ENCODE measurements at places on chromosomes 4 and X. TPM values are rescaled to one million over a fixed set of nuclear protein-coding genes. Genes with fewer than 3 reads are reported as not detected.
A peak's percentile ranks its signal among the peaks of the same experiment; 100 is the strongest.

GAGE12F gene
- total RNA-seq, result not detected

FAT1 gene
- 88.3 TPM for total RNA-seq

CACNA1F gene
- total RNA-seq, result 1.7 TPM

TRPC3 gene
- not detected for total RNA-seq

ABLIM2 gene
- 12.4 TPM for total RNA-seq

ANAPC4 gene
- 23.5 TPM for total RNA-seq

- no peaks in the 10 kb centered on the region for H3K27me3 ChIP-seq
- H3K36me3 ChIP-seq, result no peaks in the 10 kb centered on the region
- H3K4me1 ChIP-seq, result no peaks in the 10 kb centered on the region
- H3K27ac ChIP-seq, result no peak overlapping the region
- DNase-seq, result no peak
Observed at GRCh38 chrX:44071070-44071645, 98.0 kb upstream of the NDP start.

- no peaks in the 10 kb centered on the region for H3K36me3 ChIP-seq
- no peak overlapping the region for H3K4me3 ChIP-seq
- no peaks in the 10 kb centered on the region for H3K4me1 ChIP-seq
- no peak overlapping the region for H3K27ac ChIP-seq
Observed at GRCh38 chr4:80422727-80423404, 87.3 kb downstream of the CFAP299 start.

GRCh38 chr4:168588916-168589531 lies 92.2 kb downstream of the PALLD start:
- no peaks in the 10 kb centered on the region for H3K36me3 ChIP-seq
- no peak overlapping the region for H3K27ac ChIP-seq
- H3K4me3 ChIP-seq, result no peak overlapping the region
- H3K4me1 ChIP-seq, result no peaks in the 10 kb centered on the region
- DNase-seq, result no peak

- no peaks in the 10 kb centered on the region for H3K27me3 ChIP-seq
- no peaks in the 10 kb centered on the region for H3K36me3 ChIP-seq
- H3K4me3 ChIP-seq, result no peak overlapping the region
- DNase-seq, result no peak
- H3K27ac ChIP-seq, result no peak overlapping the region
Observed at GRCh38 chrX:28379103-28379502, 208.1 kb upstream of the IL1RAPL1 start.

GRCh38 chr4:2788532-2789103 lies 4.3 kb upstream of the SH3BP2 start:
- H3K4me1 ChIP-seq, result no peaks in the 10 kb centered on the region
- no peak for DNase-seq
- H3K36me3 ChIP-seq, result no peaks in the 10 kb centered on the region

DNA sequence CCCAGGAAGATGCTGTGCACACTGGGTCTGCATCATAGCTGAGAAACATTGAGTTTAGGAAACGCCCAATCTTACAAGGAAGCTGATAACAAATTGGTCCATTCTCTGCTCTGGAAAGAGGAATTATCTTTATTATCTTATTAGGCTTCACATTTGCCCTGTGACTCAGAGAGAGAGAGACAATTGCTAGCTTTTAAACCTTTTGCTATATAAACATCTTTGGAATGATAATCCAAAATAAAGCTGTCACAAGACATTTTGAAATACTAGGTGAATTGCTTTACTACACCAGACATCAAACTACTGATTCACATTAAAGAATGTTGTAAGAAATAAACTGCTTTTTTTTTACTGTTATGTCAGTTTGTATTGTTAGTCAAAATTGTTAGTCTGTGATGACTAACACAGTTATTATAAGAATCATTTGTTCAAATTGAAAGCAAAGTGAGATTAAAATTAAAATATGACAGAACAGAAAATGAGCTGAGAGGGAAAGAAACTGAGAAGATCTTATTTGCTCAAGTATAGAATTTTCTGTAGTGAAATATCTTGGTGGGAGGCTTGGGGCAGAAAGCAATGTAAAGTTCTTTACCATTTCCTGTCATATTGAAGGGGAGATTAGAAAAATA lies 765.4 kb upstream of the PCDH10 start:
- H3K36me3 ChIP-seq, result no peaks in the 10 kb centered on the region
- H3K4me3 ChIP-seq, result no peak overlapping the region
- no peaks in the 10 kb centered on the region for H3K4me1 ChIP-seq
- H3K27ac ChIP-seq, result no peak overlapping the region
- no peaks in the 10 kb centered on the region for H3K27me3 ChIP-seq

GRCh38 chr4:37567836-37568235 lies 118.3 kb downstream of the RELL1 start:
- H3K36me3 ChIP-seq, result no peaks in the 10 kb centered on the region
- no peaks in the 10 kb centered on the region for H3K27me3 ChIP-seq
- H3K4me1 ChIP-seq, result no peaks in the 10 kb centered on the region
- DNase-seq, result no peak
- no peak overlapping the region for H3K4me3 ChIP-seq
- H3K27ac ChIP-seq, result peak overlapping the region; percentile 88

GRCh38 chrX:134010690-134011089 lies 25.3 kb upstream of the GPC3 start:
- no peaks in the 10 kb centered on the region for H3K36me3 ChIP-seq
- H3K4me3 ChIP-seq, result no peak overlapping the region
- DNase-seq, result no peak
- no peak overlapping the region for H3K27ac ChIP-seq
- no peaks in the 10 kb centered on the region for H3K4me1 ChIP-seq

DNA sequence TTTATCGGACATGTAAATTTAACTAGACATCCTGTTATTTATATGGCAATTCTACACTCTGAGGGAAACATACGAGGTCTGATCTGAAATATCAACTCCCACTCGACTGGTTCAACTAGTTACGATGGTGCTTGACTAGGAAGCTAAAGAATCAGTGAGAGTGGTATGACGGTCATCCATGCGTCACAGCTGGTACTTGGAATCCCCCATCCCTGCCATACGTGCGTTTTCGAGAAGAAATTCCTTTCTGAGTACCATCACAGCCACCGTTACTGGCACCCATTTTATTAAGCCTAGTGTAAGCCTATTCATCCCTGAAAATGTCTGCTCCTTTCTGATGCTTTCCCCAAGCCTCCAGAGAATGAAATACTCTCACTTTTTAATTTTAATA lies 695 bp upstream of the PIGA start:
- H3K27me3 ChIP-seq, result no peaks in the 10 kb centered on the region
- H3K36me3 ChIP-seq, result no peaks in the 10 kb centered on the region
- H3K4me3 ChIP-seq, result peak overlapping the region; percentile 59
- H3K27ac ChIP-seq, result no peak overlapping the region
- DNase-seq, result no peak

DNA sequence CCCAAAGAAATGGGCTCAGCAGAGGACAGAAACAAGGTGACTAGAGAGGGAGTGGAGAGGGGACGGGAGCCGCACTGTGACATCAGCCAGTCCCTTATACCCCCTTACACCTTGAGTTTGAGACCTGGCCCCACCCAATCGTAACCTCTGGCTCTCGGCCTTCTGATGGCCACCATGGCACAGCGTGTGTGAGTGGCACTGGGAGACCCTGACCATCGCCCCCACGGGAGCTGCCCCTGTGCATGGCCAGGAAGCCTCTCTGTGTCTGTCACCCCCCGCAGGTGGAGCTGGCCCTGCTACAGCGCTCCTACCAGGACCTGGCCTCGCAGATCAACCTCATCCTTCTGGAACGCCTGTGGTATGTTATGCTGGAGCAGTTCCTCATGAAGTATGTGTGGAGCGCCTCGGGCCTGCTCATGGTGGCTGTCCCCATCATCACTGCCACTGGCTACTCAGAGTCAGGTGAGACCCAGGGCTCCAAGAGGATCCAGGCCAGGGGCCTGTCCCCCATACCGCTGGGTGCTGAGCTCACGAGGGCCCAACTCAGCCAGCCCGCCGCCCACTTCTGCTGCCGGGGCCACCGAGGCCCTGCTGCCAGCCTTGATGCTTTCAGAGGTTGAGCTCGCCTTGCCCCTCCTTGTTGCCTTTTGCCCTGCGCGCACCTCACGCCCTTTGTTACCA lies 4.4 kb downstream of the ABCD1 start:
- DNase-seq, result no peak
- peaks cover 14% of the 10 kb centered on the region for H3K4me1 ChIP-seq
- no peak overlapping the region for H3K27ac ChIP-seq
- H3K36me3 ChIP-seq, result no peaks in the 10 kb centered on the region
- no peak overlapping the region for H3K4me3 ChIP-seq

DNA sequence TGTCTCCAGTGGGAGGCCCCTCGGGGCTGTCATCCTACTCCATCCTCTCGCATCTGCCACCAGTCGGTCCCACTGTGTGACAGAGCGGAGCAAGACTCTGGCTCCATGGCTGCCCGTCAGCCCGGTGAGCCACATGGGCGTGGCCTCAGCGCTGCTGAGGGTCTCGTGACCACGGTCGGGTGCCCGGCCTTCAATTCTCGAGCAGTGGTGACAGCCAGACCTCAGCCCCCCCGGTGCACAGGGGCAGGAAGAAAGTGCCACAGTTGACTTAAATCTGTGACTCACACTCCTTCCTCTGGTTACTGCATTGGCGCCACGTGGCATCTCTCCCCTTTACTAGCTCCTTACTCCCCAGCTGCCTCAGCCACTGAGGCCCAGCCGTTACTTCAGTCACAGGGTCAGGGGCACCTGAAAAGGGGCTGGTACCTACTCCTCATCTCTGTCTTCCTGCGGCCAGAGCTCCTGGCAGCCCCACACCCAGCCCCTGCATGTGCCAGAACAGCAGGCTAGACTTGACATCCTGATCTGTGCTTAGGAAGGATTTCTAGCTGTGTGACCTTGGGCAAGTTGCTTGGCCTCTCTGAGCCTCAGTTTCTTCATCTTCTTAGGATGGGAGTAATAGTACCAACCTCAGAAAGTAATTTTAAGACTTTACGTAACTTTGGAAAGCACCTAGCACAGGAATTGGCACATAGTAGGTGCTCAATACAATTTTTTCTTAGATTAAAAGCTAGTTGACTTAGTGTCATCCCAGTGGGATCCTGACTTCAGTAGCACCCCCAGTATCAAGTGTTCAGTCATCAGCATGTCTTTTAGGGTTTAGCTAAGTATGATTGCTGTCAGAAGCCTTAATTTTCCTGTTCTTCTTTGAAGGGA lies 66.1 kb downstream of the TNIP2 start:
- peaks cover 74% of the 10 kb centered on the region for H3K36me3 ChIP-seq
- no peak overlapping the region for H3K4me3 ChIP-seq
- no peaks in the 10 kb centered on the region for H3K27me3 ChIP-seq
- DNase-seq, result peak; percentile 84
- no peaks in the 10 kb centered on the region for H3K4me1 ChIP-seq
- H3K27ac ChIP-seq, result no peak overlapping the region

DNA sequence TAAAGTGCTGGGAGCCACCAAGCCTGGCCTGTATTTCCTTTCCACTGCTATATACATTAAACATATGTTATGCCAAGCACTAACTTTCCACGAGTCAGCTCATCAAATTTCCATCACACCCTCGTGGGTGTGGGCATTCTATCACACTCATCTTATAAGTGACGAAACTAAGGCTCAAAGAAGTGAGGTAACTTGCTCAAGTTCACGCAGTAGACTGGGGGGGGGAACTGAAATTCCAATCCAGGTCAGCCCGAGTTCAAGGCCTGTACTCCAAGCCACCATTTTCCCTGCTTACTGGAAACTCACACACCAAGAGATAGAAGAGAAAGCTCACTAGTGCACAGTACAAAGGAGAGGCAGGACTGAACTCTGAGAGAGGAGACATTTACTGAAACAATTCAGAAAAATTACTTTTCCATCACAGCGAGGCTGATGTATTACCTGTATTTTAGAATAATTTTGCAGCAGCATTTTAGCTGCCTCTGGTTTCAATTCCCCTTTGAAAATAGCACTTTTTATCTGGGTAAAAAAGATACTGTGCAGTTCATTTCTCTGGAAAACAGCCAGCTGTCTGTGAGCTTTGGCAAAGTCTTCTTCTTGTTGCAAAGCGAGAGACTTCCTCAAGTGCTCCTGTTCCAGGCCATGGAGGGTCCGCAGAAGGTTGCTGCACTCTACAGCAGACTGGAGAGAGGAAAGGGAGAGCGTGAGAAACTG lies 76.8 kb downstream of the EVC2 start:
- no peaks in the 10 kb centered on the region for H3K4me1 ChIP-seq
- H3K36me3 ChIP-seq, result no peaks in the 10 kb centered on the region
- no peaks in the 10 kb centered on the region for H3K27me3 ChIP-seq
- DNase-seq, result no peak

GRCh38 chr4:167956676-167957075 lies 135.7 kb upstream of the ANXA10 start:
- no peaks in the 10 kb centered on the region for H3K36me3 ChIP-seq
- H3K4me3 ChIP-seq, result no peak overlapping the region
- no peak overlapping the region for H3K27ac ChIP-seq
- H3K27me3 ChIP-seq, result no peaks in the 10 kb centered on the region
- no peak for DNase-seq

DNA sequence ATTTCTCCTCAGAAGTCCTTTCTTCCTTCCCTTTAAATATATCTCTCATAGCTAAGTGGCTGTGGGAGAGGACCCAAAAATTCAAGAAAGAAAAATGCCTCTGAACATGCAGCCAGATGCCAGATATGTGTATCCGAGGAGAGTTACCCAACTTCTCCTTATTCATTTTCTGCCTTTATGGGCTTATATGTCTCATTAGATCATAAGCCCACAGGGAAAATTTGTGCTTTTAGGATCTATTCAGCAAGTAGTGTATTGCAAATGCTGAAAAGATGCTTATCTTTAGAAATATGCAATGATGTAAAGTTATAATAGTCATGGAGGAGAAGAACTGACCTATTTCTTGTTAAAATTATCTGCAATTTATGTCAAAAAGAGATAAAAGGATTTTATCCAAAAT lies 371.8 kb upstream of the NOCT start:
- H3K4me1 ChIP-seq, result no peaks in the 10 kb centered on the region
- no peak overlapping the region for H3K27ac ChIP-seq
- no peak overlapping the region for H3K4me3 ChIP-seq
- H3K27me3 ChIP-seq, result no peaks in the 10 kb centered on the region
- H3K36me3 ChIP-seq, result no peaks in the 10 kb centered on the region

DNA sequence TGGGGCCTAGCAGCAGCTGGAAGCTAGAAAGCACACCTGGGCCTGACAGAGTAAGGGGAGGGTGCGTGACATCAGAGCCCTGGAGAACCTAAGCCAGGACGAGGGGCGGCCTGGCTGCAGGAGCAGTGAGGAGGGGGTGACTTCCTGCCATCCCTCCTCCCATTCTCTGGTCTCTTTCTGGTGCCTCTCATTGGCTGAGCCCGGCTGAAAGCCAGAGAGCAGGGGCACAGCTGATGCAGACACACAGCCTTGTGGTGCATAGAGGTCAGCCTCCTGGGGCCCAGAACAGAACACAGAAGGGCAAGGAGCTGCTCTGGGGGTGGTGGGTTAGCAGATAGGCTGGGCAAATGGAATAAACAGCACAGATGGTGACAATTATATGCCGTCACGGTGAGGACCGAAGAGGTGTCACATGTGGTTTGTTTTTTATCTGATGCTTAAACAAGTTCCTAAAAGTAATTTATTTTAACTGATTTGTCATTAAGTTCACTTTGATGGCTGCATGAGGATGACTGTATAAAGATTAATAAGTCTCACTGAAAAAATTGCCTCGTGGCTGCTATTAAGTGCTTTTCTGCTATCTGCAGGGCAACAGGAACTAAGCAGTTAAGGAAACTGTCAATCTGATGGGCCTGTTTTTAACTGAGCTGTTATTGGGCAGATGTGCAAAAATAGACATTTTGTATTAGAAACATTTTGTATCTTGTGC lies 102.0 kb downstream of the FNIP2 start:
- H3K4me3 ChIP-seq, result no peak overlapping the region
- no peaks in the 10 kb centered on the region for H3K27me3 ChIP-seq
- peaks cover 33% of the 10 kb centered on the region for H3K36me3 ChIP-seq
- DNase-seq, result no peak
- H3K27ac ChIP-seq, result no peak overlapping the region

GRCh38 chr4:84498935-84499623 lies at the start of gene NKX6-1:
Gene NKX6-1 (minus strand): TSS chr4:84499292. CDS start chr4:84498228, 1,064 bp downstream.
- H3K4me3 ChIP-seq, result peak within 1 kb of the TSS; percentile 30
- peaks cover 93% of the 10 kb centered on the region for H3K27me3 ChIP-seq
- peak; percentile 20 for DNase-seq
- H3K4me1 ChIP-seq, result peaks cover 11% of the 10 kb centered on the region
- H3K36me3 ChIP-seq, result no peaks in the 10 kb centered on the region

Measured in Peyer's patch (tissue), 4 donors.